ENCODE measurements at places on chromosomes 7 and 10.
A peak's percentile ranks its signal among the peaks of the same experiment; 100 is the strongest.

GRCh38 chr10:47048526-47048905, 137.3 kb downstream of the PTPN20 start:
- DNase-seq, result peak; percentile 40

DNA sequence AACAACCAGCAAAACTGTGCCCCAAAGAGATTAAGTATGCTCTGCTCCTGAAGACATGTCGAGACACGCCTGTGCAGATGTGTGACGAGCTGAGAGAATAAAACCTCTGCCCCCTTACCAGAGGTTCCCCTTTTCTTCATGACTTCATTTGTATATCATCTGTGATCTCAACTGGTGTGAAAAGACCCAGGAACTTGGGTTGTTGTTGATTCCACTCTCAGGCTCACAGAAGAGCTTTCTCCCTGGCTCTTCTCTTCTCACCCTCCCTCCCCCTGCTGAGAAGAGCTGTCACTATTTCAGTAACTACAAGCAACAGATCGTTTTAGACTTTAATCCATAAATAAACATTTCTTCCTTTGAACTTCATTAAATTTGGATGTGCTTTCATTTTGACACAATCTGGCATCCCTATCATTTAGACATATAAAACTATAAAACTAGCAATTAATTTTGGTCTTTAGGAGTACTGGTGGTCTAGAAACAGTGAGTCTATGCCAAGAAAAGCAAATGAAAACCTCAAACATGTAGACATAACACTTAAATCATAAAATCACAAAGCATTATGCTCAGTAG, 179.3 kb upstream of the FZD8 start:
- no peak for DNase-seq

GRCh38 chr10:30591249-30591670, 38.3 kb downstream of the LYZL2 start:
- DNase-seq, result no peak

DNA sequence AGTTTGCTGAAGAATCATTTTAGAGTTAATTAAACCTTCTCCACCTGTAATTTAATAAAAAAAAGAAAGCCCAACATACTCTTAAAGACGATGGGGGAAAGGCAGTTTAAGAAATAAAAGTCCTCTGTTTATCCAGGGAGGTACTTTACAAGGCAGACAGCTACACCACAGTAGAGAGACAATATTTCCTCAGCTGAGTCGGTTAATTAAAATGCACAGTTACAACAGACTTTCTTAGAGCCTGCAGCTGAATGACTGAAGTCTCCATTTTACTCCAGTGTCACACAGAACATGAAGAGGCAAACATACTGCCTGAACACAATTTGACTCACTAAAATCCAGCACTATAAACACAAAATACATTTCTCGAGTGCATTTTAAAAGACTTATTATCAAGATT, 15.1 kb downstream of the LRRTM3 start:
- no peak for DNase-seq

GRCh38 chr7:2758673-2759616, 70.9 kb downstream of the AMZ1 start:
- DNase-seq, result no peak

DNA sequence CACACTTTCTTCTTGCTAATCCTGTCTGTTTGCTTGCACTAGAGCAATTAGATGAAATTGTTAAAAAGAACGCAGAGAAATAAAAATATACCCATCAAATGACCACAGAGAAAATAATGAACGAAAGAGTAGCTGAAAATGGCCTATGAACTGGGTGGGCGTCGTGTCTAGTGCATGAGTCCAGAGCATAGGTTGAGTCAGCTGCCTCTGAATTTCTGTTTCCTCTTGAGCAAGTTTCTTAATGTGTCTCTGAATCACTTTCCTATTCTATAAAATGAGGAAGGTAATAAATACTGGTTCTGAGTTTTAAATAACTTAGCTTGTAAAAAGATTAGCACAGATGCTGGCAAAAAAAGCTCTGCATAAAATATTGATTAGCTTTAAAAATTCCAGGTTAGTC, 75.0 kb downstream of the POM121L12 start:
- DNase-seq, result no peak

- no peak for DNase-seq
These were observed 159.3 kb downstream of the ELMO1 start for GRCh38 chr7:37289367-37289766.

DNA sequence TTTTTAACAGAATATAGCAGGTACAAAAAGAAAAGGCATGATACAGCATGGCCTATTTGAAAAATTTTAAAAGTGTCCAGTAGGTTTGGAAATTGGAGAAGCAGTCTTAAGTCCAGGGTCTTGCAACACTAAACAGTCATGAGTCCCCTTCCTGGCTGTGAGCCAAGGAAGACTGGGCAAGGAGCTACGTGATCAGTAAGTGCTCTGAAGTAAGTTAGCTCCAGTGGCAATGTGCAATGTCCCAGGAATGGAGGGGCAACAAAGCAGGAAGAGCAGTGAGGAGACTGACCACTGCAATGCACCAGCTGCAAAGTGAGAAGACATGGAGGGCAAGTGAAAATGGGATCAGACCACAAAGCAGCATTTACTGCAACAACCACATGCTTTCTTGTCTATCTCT, 72.9 kb upstream of the GRID1 start:
- peak; percentile 70 for DNase-seq

- no peak for DNase-seq
These were observed 42.1 kb downstream of the EBF3 start for GRCh38 chr10:129921801-129922597.

- no peak for DNase-seq
These were observed 77.8 kb downstream of the TCERG1L start for GRCh38 chr10:131233611-131234258.

DNA sequence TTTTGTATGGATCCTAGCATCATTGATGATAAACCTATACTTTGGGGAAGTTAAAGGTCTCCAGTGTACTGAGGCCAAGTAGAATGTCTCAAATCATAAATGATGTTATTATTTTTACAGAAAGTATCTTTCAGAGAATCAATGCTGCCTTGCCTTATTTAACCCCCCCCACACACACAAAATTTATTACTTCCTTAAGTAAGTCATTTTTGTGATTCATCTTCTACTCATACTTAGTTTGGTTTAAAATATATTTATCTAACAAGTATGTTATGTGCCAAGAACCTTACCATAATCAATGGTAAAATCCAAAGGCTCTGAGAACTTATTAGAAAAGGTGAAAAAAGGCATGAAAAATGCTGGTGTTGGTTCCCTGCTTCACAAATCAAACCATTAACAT, 18.8 kb upstream of the CLDN12 start:
- no peak for DNase-seq

DNA sequence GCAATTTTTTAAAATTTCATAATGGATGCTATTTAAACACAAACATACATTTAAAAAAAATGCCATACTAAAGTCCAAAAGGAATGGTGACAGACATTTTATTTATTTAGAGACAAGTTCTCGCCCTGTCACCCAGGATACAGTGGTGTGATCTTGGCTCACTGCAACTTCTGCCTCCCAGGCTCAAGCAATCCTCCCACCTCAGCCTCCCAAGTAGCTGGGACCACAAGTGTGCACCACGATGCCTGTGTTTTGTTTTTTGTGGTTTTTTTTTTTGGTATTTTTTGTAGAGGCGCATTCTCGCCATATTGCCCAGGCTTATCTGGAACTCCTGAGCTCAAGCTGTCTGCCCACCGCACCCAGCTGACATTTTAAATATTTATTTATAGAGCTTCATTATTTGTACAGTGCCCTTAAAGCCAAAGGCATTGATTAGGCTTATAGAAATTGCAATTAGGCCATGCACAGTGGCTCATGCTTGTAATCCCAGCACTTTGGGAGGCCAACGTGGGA, 703.5 kb downstream of the AUTS2 start:
- DNase-seq, result no peak

DNA sequence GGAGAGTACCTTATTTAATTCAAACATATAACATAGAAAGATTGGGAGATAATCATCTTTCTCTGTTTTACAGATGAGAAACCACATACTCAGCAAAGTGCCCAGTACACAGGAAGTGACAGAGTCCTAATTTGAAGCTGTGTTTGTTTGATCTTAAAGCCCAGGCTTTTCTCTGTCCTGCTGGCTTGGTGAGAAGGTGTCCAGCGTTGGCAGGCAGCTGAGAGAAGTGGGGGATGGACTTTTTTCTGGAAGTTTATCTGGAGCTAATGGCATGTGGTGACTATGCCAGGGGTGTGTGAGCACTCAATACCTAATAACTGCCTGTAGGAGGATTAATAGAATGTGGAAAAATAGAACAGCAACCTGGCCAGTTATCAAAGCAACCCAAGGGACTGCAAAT, 60.8 kb downstream of the NPSR1 start:
- DNase-seq, result no peak

GRCh38 chr10:25104441-25104840, 70.4 kb upstream of the GPR158 start:
- DNase-seq, result no peak

DNA sequence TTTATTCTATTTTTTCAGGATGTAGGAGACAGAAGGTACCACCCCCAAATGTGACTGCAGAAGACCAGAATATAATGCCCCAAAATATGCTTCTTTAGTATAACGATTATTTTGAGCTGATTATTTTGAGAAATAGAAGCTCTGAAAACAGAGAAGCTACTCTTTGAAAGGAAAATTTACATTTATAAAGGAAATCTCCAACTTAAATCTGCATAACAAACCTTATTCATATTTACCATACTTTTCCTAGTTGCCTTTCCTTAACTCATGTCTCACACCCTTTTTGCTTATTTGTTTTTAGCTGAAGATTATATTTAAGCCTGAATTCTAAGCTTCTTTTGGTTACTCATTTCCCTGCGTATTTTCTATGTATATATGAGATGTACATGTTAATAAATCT, 127.1 kb upstream of the THSD7A start:
- DNase-seq, result no peak

DNA sequence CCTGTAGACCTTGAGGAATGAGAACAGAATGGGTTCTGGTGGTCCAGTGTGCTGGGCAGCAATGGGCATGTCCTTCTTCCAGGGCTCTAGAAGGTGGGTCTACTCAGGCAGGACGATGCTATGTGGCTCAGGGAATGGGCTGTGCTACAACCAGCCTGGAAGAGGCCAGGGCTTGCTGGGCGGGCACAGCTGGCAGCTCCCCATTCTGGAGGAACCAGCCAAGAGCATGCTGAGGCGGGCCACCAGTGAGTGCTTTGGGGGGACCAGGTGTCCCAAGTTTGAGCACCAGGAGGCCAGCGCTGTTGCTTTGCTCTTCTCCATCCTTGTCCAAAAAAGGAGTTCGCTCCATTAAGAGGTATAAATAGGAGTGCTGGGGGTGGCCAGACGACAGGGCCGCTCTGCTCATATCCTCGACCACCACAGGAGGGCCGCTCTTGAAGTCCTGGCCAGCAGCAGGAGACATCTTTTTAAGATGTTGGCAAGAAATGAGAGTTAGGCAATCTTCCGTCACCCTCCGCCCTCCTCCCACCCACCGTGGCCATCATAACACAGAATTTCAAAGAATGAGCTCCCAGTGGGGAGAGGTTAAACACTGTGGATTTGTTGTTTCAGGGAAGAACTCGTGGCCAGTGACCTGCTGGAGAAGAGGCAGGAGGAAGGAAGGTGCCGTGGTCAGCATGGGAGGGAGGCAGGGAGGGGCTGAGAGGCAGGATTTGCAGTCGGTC, 141.3 kb downstream of the GRK5 start:
- no peak for DNase-seq

- no peak for DNase-seq
These were observed 67.9 kb downstream of the PTPRN2 start for GRCh38 chr7:158519633-158520174.

- no peak for DNase-seq
These were observed 69.7 kb upstream of the ZNRF2 start for GRCh38 chr7:30214651-30215137.

GRCh38 chr7:10429511-10429910, 544.2 kb upstream of the PHF14 start:
- no peak for DNase-seq

DNA sequence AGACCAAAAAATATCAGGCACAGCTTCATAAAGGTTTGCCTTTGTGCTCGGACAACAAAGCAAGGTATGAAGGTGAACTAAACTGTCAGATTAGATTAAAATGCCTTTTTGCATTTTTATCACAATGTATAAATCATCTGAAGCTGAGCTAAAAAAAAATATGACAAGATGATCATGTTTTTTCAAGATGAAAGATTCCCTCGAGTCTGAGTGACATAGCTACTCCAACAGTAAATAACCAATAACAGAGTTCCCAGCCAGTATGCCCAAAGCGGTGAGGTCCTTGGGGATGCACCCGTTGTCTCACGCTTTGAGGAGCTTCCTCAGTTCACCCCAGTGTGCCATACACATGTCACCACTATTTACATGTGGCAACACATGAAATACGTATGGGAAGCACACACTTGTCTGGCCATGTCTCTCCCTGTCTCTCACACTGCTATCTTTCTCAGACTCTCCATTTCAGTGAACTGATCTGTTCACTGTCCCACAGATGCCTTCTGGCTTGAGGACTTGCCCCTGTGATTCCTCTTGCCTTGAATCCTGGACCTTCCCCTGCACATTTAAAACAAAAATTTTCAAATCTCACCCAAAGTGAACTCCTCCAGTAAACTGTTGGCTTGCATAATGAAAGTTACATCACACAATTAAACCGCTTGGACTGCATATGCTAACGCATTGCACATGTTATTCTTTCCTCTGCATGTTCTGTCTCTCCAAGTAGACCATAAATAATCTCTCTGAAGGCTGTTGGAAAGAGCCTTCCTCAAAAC, 2.6 kb upstream of the PIK3CG start:
- DNase-seq, result no peak

GRCh38 chr10:102863660-102864059, 5.6 kb upstream of the AS3MT start:
- no peak for DNase-seq

DNA sequence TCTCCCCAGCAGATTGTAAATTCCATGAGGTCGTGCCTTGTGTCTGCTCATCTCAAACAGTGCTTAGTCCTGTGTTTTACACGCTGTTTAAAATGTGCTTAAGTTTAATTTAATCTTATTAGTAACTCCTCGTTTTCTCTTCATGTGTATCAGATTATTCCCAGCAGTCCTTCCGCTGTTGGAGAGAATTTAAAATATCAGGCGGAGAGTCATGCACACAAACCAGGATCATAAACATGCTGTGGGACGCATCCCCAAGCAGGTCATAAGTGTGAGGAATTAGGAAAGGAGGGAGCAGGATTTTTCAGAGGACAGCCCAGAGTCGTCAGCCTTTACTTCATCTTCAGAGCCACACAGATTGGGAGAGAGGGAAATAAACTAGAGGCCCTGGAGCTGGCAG, 4.2 kb upstream of the SORBS1 start:
- no peak for DNase-seq

Data from ureter (tissue), 1 donor.